Suprapubic skin (tissue), 4 donors: ENCODE measurements at places on chromosomes 13 and 19.

DNA sequence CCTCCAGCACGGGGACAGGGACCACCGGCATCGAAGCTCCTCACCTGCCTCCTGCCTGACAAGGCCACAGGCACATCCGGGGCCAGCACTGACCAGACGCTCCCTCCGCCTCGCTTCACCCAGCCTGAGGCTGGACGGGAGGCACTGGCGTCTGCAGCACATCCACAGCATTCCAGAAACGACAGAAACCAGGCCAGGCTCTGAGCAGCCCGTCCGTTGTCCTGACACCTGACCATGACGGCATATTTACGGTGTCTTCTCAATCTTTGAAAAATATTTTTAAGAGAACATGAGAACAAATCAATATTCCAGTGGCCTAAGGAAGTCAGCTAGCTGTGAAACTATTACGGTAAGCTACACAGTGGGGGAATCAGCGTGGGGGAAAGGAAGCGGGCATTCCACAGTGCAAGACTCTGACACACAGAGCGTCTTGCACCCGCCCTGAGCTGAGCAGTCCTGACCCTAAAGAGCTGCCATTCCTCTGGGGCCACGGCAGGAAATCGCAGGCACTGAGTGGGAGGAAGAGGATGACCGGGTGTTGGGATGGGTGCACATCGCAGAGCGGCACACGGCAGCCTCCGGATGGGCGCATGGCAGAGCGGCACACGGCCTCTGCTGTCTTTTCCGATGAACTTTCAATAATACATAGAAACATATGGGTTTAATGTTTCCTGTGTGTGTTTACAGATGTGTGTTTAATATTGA, 26.8 kb downstream of the RASA3 start:
- peak; percentile 34 for DNase-seq

- no peak for DNase-seq
These were observed 11.5 kb upstream of the OXGR1 start for GRCh38 chr13:97005625-97006262.

DNA sequence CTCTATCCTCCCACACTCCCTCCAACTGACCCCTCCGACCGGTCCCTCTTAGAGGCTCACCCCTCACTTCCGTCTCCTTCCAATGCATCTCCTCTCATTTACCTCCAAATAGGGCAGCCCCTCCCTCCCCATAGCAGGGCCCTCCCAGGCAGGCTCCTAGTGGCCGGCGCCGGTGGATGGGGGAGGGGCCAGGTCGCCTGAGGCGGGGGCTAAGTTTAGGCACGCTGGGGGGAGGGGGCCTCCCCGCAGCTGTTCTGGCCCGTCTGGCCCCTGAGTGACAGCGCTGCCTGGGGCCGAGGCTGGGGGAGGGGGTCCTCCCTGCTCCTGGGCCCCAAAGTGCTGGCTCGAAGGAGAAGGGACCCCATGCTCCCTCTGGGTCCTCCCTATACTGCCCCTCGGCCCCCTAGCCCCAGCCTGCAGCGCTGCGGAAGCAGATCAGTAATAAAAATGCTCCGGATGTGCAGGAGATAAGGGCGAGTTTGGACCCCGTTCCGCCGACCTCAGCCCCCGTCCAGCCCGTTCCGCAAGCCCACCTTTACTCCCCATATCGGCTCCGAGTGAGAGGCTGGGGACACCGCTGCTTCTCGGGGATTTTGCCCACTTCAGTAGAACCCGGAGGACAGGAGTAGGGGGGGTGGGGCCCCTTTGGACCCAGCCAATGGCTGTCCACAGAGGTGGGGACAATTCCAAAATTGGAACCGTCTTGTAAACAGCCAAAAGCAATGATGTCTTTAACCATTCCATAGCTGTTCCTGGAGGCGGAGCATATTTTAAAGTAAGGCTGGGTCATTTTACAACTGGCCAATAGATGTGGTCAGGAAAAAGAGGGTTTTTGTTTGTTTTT, 4.0 kb downstream of the RTN2 start:
- no peak for DNase-seq

GRCh38 chr19:43489310-43489709, 15.2 kb downstream of the PHLDB3 start:
- no peak for DNase-seq

- no peak for DNase-seq
These were observed 836.4 kb upstream of the GPC6 start for GRCh38 chr13:92390217-92390616.

GRCh38 chr13:28137596-28137995, 749 bp upstream of the PAN3 start:
- no peak for DNase-seq

DNA sequence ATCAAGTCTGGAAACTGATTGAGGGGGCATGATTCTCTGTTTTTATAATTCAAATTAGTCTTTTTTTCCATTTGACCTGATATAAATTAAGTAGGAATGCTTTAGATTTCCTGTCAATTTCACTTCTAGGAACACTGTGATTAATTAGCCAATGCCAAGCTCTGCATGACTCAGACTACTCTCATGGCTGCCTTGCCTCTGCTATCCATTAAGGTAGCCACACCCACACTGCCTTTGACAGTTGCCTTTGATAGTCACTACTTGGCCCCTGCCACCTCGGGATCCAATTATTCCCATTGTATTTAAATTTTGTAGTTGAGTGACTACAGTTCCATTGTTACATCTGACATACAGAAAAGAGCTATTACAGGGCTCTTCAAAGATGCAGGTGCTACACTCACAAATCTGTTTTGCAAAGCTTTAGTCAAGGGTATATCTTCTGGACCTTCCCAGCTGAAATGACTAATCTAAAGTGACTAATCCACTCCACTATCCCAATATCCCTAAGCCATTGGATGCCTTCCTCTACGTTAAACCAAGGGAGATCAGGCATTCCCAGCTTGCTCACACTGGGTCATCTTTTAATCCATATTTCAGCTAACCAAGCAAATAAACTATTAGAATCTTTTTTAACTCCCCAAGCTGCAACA, 1193.1 kb upstream of the MIR17HG start:
- DNase-seq, result no peak

- no peak for DNase-seq
These were observed 12.9 kb upstream of the SLC25A41 start for GRCh38 chr19:6446452-6446851.

GRCh38 chr13:36294096-36294495, 3.5 kb downstream of the CCDC169 start:
- no peak for DNase-seq

- DNase-seq, result no peak
These were observed 8.9 kb upstream of the DGKH start for GRCh38 chr13:42039457-42039945.

DNA sequence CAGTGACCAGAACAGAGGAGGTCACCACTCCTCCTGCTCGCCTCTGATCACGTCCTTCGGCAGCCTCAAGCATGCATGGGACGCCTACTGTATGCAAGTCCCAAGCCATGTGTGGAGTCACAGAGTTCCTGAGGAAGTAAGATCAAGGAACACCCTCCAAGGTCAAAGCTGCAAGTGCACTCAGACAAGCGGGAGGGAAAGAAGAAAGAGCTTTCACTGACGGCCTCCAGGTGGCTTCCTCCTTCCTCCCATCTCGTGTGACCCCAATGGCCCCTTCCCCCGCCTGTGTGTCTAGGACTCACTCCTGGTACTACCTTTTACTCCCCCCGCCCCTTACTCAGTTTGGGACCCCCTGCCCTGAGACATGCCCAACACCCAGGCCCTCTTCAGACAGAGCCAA, 6.1 kb downstream of the HAUS8 start:
- DNase-seq, result no peak

DNA sequence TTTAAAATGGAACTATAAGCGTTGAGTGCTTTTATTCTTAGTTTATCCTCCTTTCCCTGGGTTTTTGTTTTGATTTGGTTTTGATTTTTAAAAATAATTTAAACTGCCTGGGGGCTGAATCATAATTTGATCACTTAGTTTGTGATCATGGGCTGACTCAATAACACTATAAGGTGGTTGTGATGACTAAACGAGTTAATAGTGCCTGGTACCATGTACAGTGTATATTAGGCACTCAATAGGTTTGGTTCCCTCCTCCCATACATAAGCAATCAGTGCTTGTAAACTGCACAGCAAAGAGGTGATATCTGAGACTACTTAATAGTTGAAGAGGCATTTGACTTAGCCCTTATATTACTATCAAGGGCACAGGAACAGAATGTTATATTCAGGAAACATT, 200.9 kb upstream of the RFC3 start:
- no peak for DNase-seq

- no peak for DNase-seq
These were observed 507 bp downstream of the COL4A1 start for GRCh38 chr13:110306340-110306959.

DNA sequence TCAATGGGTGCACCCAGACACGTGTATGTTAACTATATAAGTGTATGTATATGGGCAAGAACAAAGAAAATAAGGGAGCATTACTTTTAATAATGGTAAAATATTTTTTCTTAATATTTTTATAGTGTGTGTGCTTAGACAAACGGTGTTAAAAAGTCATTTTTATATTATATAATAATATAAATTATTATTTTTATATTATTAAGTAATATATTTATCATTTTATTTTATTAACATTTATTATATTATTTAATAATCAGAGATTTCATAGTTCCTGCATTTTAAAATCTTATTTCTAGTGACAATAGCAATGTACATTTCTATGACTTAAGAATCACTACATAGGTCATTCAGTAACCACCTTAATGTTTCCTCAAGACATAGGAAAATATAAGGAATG, 184.4 kb downstream of the SLITRK5 start:
- DNase-seq, result no peak

- DNase-seq, result no peak
These were observed 9.2 kb upstream of the MEX3D start for GRCh38 chr19:1577090-1577928.

- DNase-seq, result no peak
These were observed 459.4 kb upstream of the PCDH20 start for GRCh38 chr13:61874970-61875579.

- DNase-seq, result no peak
These were observed 40.9 kb upstream of the VSTM2B start for GRCh38 chr19:29484876-29485275.

GRCh38 chr13:36445891-36446351, 13.6 kb downstream of the CCNA1 start:
- DNase-seq, result no peak

- no peak for DNase-seq
These were observed at the start of gene F7 for GRCh38 chr13:113105032-113105920. Gene F7 (plus strand): TSS chr13:113105791. CDS start chr13:113105842, 51 bp downstream.

- no peak for DNase-seq
These were observed 62.3 kb downstream of the FOXO1 start for GRCh38 chr13:40604135-40604534.

DNA sequence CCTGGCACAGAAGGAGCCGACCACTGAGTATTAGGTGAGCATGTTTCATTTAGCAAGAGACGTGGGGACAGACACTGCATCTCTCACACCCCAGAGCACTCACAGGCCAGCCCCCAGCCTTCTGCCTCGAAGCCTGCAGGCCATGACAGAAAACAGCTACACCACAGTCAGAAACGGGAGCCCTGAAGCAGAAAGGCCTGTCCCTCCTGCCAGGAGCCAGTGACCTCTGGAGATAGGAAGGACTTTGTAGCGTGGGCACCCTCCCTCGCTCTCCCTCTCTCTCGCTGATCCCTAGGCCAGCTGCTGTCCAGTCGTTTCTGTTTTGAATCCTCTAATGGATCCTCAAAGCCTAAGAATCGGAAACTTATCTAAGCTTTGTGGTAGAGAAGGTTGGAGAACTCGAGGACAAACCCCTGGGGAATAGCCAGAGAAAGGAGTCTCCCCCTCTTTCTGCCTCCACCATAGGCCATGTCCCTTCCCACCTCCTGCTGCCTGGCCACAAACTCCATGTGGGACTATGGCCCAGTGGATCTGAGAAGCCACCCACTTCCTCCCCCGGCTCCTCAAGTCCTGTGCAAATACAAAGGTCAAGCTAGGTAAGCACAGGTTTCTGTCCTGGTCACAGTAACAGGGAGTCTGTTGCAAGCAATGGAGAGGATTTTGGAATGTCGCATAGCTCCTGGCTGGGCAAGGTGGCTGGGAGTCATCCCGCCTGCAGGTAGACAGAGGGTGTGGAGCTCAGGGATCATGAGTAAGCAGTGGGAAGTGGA, 95.1 kb downstream of the NUFIP1 start:
- DNase-seq, result no peak

GRCh38 chr19:18366021-18366435, 19.9 kb upstream of the GDF15 start:
- no peak for DNase-seq

DNA sequence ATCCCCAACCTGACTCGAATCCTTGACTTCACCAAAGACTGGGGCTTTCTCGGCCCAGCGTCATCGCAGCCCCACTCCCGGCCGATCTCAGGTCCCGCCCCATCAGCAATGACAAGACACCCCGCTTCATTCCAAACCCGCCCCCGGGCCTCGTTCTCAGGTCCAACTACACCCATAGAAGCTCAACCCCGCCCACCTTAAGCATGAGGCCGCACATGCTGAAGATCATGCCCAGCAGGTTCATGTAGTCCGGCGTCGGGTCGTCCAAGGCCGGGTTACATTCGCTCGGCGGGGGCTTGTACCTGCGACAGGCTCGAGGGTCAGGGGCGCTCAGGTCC, 2.3 kb downstream of the WDR83 start:
- peak; percentile 87 for DNase-seq

GRCh38 chr13:73656863-73657262, 477.3 kb downstream of the KLF12 start:
- DNase-seq, result no peak

DNA sequence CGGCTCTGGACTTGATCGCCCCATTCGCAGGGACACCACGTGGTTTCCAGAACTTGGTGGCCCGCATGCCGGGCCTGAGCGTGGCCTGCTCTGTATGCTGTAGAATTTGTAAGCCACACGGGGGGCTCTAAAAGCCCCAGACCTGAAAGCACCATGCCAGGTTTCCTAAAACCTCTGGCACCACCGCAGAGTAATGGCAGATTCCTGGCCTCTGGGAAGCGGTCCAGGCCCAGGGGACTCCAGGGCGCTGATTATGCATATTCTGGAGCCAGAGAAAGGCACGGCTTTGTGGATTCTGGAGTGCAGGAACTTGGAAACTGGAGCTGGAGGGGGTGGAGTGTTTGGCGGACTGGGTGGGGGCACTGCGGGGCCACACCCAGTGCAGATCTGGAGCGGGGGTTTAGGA, 3.7 kb downstream of the FTL start:
- no peak for DNase-seq

GRCh38 chr19:55683449-55684261, 8.6 kb downstream of the EPN1 start:
- DNase-seq, result no peak

GRCh38 chr19:41505105-41505504, 62.1 kb downstream of the ERICH4 start:
- no peak for DNase-seq

GRCh38 chr19:662207-662961, 630 bp downstream of the RNF126 start:
- no peak for DNase-seq
